ENCODE measurements at places on chromosomes 11 and 22.

DNA sequence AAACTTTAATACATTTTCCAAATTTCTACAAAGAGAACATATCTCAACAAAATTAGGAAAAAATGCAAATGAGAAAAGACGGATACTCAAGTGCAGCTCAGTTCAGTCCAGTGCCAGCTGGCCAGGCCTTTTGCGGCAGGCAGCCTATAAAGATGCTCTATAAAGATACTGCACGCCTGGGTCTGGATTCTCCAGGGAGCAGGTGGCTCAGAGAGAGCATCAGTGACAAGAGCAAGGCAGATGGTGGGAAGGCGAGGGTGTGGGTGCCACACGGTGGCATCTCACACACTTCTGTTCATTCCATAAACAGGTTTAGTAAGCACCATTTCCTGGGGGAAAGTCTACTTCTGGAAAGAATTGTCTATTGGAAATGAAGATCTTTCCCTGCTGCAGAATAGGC lies 18.1 kb upstream of the SCN3B start:
- no peak for DNase-seq

DNA sequence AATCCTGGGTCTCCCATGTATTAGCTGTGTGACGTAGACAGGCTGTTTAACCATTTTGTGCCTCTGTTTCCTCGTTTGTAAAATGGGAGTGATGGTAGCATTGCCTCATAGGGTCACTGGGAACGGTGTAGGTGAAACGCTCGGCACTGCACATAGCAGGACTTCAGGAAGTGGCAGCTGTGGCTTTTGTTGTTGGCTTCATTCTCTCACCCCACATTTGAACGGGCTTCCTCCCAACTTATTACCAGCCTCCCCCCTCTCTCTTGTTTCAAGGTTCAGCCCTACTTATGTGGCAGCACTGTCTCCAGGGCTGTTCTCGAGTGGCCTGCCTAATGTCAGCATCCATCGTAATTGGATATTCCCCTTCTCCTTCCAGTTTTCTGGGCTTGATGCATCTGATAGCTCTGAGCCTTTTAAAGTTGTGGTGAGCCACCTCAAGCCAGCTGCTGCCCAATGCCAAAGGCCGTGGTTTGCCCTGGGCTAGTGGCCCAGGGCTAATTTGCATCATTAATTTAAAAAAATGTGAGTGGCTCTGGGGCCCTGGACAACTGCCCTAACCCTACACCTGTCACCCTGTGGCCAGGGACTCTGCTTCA lies 217.8 kb upstream of the TBCEL start:
- DNase-seq = no peak

DNA sequence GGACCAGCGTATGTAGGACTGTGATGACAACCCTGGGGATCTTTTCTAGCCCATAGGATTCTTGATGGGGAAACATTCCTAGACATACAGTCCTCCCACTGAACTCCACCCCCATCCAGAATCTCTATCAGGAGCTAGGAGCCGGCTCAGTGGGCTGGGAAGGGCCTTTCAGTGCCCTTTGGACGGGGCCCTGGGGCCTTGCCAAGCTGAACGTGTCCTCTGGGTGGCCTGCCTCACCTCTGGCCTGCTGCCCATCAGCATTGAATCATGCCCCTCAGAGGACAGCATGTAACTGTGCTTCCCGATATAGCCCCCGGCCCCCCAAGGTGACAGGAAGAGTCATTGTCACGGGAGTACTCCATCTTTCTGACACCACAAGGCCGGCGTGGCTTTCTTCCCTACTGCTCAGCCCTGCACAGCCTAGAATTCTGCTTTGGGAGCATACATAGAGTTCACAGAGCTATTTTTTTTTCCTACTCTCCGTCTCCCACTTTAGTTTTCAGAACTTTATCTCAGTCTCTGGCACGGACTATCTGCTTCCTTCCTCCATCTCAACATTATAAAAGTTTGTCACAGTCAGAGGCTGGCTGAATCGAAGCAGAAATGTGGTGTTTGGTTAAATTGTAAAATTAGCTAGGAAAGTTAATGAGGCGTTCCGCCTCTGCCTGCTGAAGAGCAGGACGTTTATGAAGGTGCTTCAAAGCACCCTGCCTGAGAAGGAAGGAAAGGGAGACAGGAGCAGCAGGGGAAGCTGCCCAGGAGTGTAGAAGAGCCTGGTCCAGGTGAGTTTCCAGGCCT lies 111.9 kb downstream of the ZBTB16 start:
- no peak for DNase-seq

DNA sequence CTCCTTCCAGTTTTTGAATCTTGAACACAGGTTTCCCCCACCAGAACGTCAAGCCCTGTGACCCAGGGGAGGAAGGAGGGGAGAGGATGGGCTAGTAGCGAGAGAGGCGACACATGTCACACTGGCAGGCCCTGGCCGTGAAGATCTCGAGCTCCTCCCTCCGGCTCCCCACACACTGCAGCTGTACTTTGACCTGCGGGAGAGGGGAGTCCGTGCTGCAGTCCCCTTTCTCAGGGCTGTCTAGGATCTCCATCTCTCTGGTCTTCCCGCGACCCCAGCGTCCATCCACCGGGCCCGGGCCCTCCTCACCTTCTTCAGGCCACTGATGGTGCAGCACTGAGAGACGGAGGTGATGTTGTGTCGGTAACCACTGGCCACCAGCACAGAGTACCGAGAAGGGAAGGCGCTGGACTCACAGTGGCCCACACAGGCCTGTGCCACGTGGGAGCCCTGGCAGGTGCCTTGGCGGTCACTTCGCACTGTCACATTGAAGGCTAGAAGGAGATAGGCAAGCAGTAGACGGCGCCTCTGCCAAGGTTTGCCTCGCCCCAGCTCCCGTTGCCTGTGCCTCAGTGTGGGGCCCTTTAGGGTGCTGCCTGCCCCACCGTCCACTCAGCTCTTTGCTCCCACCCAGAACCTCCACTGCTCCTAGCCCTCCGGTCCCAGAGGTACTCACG lies 873 bp downstream of the GPHA2 start:
- DNase-seq = no peak

DNA sequence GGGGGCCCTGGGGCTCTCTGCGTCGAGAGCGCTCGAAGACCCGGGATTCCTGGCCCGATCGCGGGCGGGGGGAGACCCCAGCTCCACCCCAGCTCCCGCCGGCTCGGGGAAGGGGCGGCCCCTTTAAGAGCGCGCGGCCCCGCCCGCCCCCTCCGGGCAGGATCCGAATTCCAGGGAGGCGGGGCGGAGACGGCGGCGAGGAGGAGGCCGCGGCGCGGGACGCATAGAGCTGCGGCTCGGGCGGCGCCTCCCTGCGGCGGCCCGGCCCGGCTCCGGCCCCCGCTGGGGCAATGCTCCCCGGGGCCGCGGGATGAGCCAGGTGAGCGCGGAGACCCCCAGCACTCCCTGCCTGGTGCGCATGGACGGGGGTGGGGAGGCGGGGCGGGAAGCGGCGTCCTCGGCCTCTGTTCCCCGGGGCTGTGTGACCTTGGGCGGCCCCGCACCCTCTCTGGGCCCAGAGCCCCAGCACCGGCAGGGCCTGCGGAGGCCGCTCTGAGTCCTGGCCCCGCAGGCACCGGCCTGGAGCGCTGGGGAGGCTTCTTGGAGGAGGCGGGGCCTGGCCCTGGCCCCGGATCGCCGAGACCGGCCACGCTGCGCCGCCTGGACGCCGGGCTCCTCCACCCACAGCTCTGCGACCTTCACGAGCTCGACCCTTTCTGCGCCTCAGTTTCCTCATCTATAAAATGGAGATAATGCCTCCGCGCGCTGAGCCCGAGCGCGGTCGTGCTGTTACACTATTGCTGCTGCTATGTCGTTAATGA lies 565 bp downstream of the GAS2L1 start:
- DNase-seq = peak; percentile 80

DNA sequence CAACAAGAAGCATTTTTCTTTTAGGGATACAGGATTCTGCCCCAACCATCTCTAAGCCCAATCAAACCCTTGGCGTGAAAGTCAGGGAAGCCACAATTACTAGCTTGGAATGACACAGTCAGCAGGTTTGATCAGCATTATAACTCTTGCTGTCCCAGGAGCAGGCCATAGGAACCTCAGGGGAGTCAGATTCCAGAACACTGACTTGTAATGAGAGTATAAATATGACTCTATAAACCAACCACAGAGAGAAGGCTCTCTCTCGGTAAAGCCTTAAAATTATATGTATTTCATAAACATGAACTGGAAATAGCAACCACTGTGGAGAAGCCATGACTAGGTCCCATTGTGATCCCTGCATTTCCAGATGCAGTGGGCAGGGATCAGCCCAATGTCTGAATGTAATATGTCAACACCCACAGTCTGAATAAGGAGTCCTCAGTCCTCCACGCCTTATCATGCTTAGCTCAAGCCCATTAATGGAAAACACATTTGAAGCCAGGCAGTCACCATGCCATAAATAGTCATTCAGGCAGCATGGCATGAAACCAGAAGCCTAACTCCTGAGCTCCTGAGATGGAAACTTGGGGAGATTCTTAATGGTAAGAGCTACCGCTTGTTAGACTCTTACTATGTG lies 99.1 kb upstream of the MTNR1B start:
- no peak for DNase-seq

GRCh38 chr22:22684580-22685561 lies 40.5 kb downstream of the GGTLC2 start:
- DNase-seq = peak; percentile 56

- no peak for DNase-seq
Measured at GRCh38 chr11:8370812-8371515, 107.3 kb upstream of the LMO1 start.

GRCh38 chr11:22340235-22340634 lies 2.1 kb downstream of the SLC17A6 start:
- DNase-seq = no peak

DNA sequence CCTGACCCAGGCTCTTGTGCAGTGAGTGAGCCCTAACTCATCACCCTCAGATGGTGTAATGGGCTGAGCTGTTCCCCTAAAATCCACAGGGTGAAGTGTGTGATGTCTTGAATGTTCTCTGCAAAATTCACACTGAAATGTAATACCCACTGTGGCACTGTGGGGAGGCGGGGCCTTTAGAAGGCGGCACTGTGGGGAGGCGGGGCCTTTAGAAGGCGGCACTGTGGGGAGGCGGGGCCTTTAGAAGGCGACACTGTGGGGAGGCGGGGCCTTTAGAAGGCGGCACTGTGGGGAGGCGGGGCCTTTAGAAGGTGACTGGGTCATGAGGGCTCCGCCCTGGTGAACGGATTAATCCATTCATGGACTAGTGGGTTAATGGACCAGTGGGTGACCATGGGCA lies 33.0 kb downstream of the CHID1 start:
- DNase-seq = no peak

- no peak for DNase-seq
Measured at GRCh38 chr22:17665854-17666253, 27.3 kb downstream of the BCL2L13 start.

DNA sequence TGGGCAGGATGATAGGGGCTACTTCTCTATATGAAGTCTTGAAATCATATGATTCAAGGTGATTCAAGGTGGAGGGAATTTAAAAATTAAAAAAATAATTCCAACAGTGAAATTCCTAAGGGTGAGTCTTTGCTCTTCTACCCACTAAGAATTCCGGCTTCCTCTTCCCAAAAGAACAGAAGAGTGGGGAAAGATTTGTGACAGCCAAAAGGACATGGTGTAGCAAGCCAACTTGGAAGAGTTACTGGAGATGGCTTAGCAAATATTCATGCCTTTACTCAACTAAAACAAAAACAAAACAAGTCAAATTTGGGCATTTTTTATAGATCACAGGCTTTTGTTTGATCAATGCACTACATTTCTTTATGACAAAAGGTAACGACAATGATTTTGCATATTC lies 12.3 kb downstream of the ZBED5 start:
- DNase-seq = no peak

- no peak for DNase-seq
Measured at GRCh38 chr22:47943729-47944700, 1181.6 kb downstream of the TBC1D22A start.

GRCh38 chr22:31935961-31936635 lies 8.2 kb upstream of the YWHAH start:
- DNase-seq = no peak

DNA sequence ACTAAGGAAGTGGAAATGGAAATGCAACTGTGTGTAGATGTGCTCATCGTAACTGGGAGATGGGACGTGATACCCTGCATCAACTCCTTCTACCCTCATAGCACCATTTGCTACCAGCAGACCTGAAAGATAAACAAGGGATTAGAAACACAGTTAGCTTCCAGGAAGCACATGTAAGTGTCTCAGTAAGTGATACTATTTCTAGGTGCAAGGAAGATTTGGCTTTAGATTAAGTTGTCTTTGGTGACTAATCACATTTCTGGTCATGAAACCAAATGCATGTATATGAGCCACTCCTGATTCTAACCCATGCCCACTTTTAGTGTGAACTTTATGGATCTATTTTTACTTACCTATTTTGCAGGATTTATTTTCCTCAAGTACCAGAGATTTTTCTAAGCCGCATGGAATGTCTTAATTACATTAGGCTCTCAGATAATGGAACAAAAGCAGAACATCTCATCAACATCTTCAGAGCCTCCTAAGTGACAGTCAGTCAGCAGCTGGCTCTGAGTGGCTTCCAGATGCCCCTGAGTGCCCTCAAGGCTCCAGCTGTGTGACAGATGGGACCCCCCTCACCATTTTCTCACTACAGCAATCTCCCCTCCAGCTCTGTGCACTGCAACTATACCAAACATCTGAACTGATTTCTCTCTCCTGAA lies 21.2 kb downstream of the SLC5A12 start:
- no peak for DNase-seq

GRCh38 chr11:117891362-117891761 lies 14.9 kb upstream of the FXYD6 start:
- DNase-seq = no peak

DNA sequence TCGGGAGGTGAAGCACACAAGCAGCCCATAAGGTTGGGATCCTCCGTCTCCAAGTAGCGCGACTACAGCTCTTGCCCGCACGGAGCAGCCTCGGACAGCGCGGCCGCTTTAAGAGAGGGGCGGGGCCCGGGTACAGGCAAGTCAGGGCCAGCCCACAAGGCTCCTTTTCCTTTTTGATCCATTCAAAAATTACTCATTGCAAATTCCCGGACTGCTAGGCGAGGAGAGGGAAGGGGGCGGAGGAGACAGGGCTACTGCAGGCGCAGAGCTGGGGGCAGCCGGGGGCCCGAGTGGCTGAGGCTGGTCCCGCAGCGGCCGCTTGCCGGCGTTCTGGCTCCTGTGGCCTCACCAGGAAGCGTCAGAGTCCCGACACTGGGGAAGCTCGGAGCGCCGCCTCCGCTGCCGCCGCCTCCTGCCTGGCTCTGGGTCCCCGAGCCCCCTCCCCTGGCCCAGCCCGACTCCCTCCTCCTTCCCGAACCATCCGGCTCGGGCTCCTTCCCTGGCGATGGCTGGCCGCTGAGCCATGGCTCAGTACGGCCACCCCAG lies at the start of gene UBASH3B:
Gene UBASH3B, plus strand, starts transcription at position 196 of the 546 bp plus-strand sequence. Its CDS starts 328 bp downstream, at position 524.
- peak; percentile 96 for DNase-seq

- DNase-seq = peak; percentile 95
Measured at GRCh38 chr11:28701760-28702449, 593.7 kb downstream of the METTL15 start.

GRCh38 chr11:134468796-134469195 lies 56.8 kb upstream of the B3GAT1 start:
- DNase-seq = no peak

GRCh38 chr11:100687054-100687629 lies at the start of gene ARHGAP42:
Gene ARHGAP42 (plus strand): TSS chr11:100687288. CDS start chr11:100687679, 391 bp downstream.
- DNase-seq = peak; percentile 72

Measured in PC-3 (cell line).